CD4-positive, alpha-beta T cell treated with Interleukin-2 at 100 ng/mL for 4 hours (primary cell): ENCODE measurements at places on chromosomes 3 and 15.

GRCh38 chr15:38073178-38073946 is 138.9 kb downstream of the TMCO5A start:
- no peak for DNase-seq

- DNase-seq: no peak
Measured at GRCh38 chr15:51243774-51244173, 94.6 kb downstream of the CYP19A1 start.

- DNase-seq: no peak
Measured at GRCh38 chr3:165359005-165359404, 162.8 kb upstream of the SLITRK3 start.

DNA sequence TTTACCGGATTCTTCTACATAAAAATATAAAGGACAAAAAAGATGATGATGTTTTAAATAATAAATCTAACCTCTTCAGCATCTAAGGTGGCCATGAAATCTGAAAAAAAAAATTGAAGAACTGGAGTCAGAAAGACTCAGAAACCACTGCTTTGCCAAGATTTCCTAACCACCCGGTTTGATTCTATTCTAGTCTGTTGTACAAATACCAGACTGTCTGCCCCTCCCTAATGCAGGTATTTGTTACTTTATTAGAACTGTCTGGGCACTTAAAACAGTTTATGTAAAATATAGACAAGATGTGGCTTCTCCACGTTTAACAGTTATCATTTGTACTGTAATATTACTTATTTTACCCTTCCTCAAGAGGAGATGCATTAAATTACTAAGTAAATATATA is 48.8 kb downstream of the UACA start:
- no peak for DNase-seq

GRCh38 chr3:112338727-112339056 is 5.7 kb downstream of the CD200 start:
- no peak for DNase-seq

DNA sequence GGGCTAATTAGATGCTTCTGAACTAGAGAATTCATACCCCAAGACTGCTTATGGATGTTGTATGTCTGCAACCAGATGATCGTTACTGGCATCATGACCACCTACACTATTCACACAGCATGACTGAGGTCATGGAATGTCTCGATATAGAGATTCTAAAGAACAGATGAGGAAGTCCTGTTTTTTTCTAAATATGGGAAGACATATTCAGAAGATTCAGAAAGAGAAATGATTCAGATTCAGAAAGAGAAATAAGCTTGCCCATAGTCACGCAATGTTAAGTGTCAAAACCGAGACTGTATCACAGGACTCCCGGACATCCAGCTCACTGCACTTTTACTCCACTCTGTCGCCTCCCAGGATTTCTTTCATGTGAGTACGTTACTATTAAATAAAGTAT is 136.2 kb downstream of the TPRG1 start:
- no peak for DNase-seq

- DNase-seq: no peak
Measured at GRCh38 chr15:101369676-101370075, 74.6 kb upstream of the SNRPA1 start.

- DNase-seq: no peak
Measured at GRCh38 chr3:28840976-28841376, 439.9 kb upstream of the RBMS3 start.
